Activated naive CD4-positive, alpha-beta T cell treated with anti-CD3 and anti-CD28 coated beads, Interleukin-2, amount 50 U/mL, for 72 hours (primary cell): ENCODE measurements at places on chromosomes 3 and 15.

GRCh38 chr3:10653241-10653640, 147.9 kb upstream of the ATP2B2 start:
- DNase-seq: no peak

DNA sequence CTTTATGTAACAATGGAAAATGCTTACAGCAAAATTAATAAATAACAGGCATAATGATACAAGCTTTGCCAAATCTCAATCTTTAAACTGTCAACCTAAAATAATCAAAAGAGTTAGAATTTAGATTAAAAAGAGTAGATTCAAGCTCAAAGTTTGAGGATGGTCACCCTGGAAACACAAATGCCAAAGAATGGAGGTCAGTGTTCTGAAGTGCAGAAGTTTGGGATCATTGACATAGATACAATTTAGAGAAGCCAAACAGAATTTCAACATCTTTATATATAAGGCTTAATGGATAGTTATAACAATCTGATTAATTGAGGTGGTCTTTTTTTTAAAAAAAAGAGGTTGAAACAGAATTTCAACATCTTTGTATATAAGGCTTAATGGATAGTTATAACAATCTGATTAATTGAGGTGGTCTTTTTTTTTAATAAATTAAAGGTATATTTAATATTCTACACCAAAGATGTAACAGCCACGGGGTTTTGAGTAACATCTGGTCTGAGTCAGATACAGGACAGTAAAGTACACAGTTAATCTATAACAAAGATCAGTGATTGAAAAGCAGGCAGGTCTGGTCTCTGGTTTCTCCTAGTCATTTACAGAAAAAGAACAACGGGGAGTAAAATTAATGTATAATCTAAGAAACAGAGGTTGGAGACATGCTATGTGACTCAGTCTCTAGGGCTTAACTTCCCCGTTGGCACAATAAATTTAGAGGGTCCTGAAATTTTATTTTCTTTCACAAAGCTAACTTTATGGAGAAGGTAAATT, 490.7 kb downstream of the GBE1 start:
- DNase-seq: no peak

GRCh38 chr3:54034971-54035370, 87.4 kb upstream of the CACNA2D3 start:
- no peak for DNase-seq

GRCh38 chr3:50351323-50351697, 648 bp downstream of the CYB561D2 start:
- DNase-seq: no peak

DNA sequence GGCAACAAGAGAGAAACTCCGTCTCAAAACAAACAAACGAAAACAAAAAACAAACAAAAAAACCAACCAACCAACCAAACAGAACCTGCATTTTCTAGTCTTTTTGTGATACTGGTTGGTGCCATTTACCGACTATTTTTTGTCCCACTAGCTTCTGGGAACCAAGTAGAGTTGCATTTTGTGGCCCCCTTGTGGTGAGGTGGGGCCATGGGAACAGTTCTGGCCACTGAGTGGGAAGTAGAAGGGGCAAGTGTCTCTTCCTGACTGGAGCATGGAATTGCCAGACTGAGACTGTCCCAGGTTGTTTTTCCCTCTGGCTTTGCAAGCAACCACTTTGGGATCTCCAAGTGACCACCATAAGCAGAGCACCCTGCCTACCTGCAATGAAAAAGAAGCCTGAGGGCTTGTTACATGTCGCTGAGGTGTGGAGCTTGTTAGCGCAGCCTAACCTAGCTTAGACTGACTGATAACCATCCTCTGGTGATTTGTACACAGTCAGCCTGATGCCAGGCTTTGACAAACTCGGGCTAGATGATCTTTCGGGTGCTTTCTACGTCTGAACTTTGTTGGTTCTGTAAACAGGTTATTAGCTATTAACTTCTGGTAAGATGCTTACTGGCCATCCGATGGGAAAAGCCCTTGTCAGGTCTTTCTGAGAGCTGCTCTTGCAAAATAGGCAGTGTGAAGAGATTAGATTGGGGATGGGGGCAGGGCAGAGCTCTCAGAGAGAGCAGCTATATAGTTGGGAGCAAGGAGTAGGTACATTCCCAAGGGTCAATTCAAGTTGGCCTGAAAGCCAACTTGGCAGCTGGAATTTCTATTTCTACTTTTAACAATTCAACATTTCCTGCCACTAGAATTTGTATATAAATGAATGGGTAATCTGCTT, 172.2 kb downstream of the SSR3 start:
- no peak for DNase-seq

GRCh38 chr3:35651851-35652250, 12.5 kb downstream of the ARPP21 start:
- DNase-seq: no peak

- no peak for DNase-seq
Observed at GRCh38 chr15:57527382-57528091, 64.2 kb upstream of the MYZAP start.

DNA sequence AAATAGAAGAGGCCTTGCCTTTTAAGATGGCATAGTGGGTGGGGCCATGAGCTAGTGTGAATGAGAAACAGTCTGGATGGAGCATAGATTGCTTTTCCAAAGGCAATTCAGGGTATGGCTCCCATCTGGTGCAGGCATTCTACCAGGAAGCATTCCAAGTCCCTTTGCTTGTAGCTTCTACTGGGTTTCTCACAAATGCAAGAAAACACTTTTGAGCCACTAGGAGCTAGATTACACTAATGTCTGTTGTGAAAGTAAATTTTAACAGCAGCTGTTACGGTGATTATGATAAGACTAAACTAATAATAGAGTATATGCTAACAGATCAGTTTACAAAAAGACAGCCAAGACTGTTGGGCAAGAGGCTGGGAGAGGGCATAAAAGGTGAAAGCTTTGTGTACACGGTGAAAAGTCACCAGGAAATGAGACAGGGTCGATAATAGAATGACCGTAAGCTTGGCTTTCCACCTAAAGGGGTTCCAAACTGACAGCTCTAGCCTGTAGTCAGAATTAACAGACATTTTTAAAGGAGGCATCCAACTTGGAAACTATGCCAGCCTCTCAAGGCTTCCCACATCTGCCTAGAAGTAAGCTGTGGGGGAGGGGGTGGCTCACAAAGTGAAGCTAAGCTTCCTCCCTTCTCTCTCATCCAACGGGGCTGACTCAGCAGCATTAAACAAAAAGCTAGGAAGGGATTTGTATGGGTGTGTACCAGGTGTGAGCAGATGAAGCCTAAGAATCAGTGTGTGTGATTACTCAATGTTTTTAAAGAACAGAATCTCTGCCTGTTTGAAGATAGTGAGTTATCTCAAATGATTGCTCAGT, 61.1 kb upstream of the GPD1L start:
- DNase-seq: no peak

DNA sequence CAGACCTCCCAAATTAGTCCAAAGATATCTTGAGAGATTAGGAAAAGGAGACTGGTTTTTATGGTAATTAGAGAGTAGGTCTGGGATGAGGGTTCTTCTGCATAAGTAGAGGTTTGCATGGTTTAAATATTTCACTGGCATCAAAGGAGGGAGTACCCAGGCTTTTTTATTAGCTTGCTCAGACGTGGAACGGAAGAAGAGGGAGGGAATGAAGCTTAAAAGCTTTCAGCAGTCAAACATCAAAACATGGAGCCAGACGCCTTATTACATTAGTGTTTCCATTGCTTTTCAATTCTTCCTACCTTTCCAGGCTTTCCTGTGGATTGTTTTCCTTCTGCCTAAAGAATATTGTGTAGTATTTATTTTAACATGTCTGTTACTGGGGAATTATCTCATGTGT, 342.1 kb upstream of the SOX2 start:
- no peak for DNase-seq

DNA sequence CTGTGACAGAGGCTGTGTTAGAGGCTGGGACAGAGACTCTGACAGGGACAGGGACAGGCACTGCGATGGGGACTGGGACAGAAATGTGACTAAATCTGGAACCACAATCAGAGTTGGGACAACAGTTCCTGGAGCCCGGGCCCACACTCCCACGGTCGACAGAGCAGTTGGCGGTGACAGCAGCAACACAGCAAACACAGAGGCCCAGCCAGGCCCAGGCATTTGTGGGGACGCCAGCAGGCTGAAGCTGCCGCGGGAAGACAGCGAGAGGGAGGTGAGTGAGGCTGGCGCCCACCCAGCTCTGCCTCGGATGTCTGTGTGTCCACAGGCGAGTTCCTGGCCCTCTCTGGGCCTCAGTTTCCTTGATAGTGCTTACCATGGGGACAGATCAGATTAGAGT, 9.3 kb upstream of the HCN4 start:
- DNase-seq: no peak

DNA sequence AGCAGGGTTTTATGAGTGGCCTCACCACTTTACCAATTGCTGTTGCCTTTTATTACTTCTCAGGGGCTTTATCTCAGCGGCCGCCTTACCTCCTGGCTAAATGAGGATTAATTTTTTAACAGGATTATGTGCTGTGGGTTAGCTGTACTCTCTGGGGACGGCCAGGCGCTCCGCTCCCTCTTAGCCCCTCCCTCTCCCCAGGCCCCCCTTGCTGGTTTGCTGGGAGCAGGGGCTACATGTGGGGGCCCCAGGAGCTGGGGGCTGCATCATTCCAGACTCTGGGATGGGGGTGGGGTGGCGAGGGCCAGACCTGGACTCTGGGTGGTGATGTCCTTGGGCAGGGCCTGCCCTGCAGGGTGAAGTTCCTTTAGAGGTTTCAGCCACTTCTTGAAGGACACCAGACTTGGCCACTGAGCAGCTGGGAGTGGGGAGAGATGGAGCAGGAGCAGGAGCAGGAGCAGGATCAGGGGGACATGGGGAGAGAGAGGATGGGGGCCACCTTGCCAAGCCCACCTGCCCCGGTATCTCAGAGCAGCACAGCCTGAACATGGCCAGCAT, 196.1 kb downstream of the GOLGA6L6 start:
- DNase-seq: no peak

DNA sequence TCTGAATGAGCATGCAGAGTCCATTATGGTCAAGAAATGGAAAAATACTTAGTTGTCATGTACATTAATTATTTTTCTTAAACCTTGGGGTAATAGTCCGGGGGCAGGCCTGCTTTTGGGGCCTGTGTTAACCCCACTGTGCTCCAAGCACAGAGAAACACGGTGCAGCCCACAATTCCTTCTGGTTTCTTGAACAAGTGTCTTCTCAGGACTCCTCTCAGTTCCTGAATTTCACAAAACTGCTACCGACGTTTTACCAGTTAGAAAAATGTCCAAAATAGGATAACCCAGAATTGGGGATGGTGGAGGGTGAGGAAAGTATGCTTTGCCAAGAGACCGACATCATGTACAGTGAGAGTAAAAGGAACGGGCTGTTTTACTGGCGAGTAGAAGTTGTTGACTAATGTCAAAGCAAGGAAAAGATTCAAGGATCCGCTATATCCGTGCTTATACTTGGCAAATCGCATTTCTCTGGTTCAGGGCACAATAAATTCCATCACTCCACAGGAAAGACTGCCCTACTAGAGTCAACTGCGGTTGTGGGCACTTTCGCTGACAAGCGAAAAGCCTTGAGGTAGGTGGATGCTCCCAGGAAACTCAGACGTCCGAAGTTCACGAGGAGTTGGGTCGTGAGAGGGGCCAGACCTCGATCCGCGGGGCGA, 495 bp upstream of the NXPE3 start:
- DNase-seq: no peak

GRCh38 chr3:170914690-170915089, 6.3 kb upstream of the EIF5A2 start:
- no peak for DNase-seq

- DNase-seq: no peak
Observed at GRCh38 chr15:61500951-61501620, 272.0 kb upstream of the RORA start.

- no peak for DNase-seq
Observed at GRCh38 chr3:193875601-193876321, 260.2 kb upstream of the HES1 start.

GRCh38 chr15:71276336-71276665, 161.0 kb downstream of the THSD4 start:
- DNase-seq: no peak

DNA sequence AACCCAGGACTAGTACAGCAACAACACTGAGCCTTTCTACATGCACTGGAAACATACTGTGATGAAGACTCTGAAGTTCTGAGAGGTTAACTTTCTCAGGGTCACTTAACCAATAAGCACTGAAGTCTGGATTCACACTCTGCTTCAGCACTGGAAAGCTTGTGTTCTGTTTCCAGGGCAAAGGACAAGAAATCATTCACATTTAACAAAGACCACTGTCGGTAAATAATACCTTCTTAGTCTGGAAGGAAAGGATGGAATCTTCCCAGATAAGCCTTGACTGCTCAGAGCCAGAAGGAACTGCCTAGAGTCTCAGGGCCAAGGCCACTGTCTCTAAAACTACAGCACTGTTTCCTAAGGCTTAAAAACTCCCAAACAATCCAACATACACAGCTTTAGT, 4.3 kb upstream of the GLYCTK start:
- DNase-seq: no peak

DNA sequence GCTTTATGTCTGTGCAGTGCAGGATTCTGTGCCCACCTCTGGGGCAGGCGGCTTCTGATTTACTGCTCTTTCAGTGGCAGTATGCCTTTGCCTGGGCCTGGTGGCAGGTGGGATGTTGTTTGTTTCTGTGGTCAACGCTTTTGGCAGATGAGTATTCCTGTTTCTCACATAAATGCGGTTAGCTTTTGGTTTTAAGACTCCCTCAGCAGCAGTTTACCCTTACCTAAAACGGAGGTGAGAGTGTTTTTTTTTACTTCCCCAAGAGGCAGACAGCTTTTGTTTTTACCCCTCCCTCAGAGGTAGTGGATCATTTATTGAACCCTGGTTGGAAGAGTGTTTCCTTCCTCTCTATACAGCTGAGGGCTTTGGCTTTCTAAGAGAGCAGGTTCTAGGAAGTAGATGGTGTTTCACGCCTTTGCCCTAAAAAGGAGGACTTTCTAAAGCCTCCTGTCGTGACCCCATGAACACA, 134.1 kb upstream of the PLSCR5 start:
- no peak for DNase-seq

DNA sequence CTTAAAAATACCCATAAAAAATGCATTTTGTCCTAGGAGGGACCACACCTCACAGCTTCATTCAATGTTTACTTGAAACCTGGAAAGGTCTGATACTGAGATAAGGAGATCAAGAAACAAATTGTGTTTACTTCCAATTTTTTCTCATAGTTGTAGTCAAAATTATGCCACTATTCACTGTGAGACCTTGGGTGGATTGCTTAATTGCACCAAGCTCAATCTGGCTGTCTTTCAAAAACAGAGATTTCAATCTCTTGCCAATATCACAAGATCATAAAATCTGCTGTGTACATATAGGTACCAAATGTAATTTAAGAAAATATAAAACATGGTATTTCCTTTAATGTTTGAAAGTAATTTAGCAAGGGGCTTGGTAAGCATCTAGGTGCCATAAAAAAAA, 186.4 kb upstream of the THBS1 start:
- DNase-seq: no peak
